Kasumi-1 (cell line): ENCODE measurements at places on chromosomes 11 and 22.

GRCh38 chr11:33608386-33608785 is 92.2 kb downstream of the C11orf91 start:
- DNase-seq = no peak

- no peak for DNase-seq
Measured at GRCh38 chr11:12512826-12513395, 135.5 kb downstream of the PARVA start.

DNA sequence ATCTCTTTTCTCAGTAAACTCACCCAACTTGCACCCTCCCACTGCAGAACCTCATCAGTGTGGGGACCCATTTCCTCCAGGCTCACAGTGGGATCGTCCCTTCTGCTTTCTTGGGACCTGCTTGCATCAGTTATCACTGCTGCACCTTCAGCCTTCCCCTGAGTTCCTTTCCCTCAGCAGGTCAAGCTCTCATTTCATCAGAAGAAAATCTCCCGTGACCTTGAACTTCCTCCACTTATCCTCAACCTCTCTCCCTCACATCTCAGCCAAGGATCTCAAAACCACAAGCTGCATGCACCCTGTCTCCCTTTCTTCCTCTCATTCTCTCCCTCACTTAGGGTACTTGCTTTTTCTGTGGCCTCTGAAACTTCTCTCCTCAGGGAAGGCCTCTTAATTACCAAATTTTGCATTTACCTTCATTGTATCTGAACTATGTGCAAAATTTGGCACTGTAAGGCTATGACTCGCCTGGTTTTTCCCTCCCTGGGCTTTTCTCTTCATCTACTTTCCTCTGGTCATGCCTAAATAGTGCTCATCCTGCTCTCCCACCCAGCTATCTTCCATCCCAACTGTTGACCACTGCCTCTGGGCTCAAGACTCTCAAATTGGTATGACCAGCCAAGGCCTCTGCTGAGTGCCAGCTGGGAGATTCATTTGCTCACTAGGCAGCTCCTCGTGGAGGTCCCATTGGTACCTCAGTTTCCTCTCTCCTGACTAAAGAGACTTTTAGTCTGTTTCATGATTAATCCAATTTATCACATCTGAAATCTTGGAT is 2.7 kb upstream of the RCE1 start:
- no peak for DNase-seq

DNA sequence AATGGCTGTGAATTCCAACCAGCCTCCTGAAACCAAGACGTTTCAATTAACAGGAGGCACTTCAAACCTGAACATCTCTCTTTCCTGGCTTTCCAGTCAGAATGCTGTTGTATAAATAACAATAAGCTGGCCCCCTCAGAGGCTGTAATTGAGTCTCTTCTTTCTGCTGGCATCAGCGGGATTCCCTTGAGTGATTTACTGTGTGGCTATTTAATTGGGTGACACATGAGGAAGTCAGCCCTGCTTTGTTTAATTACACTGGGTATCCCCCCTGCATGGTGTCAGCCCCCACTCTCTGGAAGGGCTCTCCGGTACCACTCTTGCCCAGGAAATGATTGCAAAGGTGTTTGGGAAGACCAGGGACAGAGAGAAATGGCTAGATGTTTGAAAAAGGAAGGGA is 101.6 kb downstream of the NTM start:
- no peak for DNase-seq

GRCh38 chr11:108115500-108116140 is 5.7 kb upstream of the ACAT1 start:
- no peak for DNase-seq

- no peak for DNase-seq
Measured at GRCh38 chr11:84021291-84021690, 735.1 kb upstream of the CCDC90B start.

DNA sequence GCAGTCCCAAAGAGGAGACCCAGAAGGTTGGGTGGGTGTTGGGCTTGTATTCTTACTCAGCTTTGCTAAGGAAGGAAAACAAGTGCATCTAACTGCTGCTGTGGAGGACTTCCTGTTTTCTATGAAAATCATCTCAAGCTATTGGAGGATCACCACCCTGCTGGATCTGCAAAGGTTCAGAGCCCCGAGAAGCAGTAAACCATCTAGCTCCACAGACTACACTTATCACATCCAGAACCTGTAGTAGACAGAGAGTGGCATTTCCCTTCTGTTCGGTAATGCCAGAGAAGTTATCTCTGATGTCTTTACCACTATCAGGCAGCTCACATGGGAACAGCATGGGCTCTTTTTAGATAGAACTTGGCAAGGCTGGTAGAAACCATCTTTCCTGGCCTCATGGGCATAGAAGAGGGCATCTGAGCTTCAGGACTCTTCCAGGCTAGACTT is 21.7 kb downstream of the KCNJ1 start:
- DNase-seq = peak; percentile 29

GRCh38 chr22:46622081-46622521 is 1.9 kb downstream of the GRAMD4 start:
- peak; percentile 84 for DNase-seq

GRCh38 chr11:33412241-33412640 is 155.1 kb downstream of the HIPK3 start:
- no peak for DNase-seq

DNA sequence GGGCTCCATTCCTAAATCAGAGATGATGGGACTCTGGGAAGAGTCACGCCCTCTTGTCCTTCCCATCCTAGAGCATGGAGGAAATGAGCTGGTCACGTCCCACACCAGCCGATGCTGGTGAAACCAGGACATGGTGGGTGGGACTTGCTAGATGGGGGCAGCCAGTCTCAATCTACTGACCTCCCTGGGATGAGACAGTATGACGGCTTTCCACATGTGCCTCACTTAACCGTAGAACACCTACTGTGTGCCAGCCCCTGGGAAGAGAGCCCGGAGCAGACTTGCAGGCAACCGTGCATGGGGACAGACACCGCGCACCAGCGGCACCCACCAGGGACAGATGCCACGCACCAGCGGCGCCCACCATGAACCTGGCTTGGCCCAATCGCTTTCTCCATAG is 3.8 kb downstream of the OSBPL5 start:
- no peak for DNase-seq

DNA sequence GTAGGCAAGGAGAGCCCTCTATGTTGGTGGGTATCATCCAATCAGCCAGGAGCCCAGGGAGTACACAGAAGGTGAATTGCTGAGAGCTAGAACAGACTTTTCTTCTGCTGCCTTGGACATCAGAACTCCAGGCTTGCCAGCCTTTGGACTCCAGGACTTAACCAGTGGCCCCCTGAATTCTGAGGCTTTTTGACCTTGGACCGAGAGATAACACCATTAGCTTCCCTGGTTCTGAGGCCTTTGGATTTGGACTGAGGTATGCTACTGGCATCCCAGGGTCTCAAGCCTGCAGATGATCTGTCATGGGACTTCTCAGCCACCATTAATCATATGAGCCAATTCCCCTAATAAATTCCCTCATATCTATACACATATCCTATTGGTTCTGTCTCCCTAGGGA is 21.5 kb downstream of the TCF20 start:
- DNase-seq = no peak

DNA sequence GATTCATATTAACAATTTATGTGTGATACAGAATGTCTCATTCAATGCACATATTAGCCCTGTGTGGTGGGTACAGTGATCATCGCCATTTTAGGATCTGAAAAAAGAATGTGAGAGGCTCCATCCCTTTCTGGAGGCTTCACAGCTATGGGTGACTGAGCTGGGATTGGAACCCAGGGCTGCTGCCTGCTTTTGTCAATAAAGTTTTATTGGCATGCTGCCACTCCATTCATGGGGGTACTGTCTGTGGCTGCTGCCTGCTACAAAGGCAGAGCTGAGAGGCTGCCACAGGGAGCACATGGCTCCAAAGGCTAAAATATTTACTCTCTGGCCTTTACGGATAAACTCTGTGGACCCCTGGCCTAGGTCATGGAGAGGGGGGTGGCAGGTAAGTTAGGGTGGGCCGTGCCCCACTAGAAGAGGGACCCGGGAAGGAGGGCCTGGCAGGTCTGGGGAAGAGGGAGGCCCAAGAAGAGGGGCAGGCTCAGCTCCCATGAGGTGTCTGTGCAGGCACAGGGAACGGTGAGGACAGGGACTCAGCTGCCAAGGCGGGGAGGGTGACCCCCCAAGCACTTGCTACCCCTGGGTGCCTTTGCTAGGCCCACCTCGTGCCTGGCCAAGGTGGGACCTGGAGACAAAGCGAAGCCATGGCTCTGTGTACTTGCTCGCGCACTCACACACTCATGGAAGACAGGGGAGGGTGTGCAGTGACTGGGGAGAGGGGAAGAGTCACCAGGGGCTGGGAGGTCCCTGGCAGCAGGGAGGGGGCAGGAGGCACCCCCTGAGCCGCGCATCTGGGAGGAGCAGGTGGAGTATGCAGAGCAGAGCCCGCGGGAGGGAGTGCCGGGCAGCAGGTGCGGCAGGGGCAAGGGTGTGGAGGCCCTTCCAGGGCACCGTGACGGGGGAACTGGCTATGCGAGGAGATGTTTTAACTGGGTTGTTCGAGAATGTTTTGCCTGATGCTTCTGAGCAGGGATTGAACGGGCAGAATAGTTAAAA is 335.3 kb downstream of the CTTN start:
- no peak for DNase-seq

- DNase-seq = no peak
Measured at GRCh38 chr22:47291565-47292495, 529.4 kb downstream of the TBC1D22A start.

DNA sequence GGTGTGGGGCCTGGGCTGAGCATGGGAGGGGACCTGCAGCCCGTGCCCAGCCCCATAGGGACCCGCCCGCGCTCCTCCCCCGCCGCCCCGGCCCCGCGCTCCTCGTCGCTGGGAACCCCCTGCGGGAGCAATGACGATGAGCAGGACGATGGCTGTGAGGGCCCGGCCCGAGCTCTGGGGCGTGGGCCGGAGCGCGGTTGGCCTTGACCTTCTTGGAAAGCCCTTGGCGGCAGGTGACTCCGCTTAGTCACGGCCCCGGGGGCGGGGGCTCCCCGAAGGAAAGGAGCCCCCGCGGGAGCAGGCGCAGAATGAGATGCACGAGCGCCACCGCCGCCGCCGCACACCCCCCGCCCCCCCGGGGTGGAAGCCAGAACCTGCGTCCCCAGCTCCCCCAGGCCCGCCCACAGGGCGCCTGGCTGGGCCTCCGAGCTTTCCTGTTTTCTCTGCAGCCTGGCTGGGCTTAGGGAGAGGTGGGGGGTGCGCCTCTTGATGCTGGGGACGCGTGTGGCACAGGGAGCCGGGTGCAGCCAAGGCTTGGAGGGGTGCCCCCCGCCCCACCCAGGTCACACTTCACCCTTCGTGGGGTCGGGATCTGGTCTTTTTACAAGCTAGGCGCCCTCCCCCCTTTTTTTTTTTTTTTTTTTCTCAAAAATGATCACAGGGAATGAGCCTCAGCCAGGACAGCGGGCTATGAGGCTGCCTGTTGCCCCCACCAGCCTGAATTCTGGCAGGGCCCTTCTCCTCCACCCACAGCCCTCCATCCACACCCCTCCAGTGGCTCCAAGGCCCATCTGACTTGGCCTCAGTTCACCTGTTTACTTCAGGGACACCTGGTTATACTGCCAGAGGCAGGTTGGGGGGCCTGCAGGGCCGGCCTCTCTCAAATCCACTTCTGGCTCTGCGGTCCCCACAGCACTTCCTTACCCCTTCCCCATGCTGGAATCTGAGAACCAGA is 17.9 kb downstream of the CRELD2 start:
- peak; percentile 83 for DNase-seq

DNA sequence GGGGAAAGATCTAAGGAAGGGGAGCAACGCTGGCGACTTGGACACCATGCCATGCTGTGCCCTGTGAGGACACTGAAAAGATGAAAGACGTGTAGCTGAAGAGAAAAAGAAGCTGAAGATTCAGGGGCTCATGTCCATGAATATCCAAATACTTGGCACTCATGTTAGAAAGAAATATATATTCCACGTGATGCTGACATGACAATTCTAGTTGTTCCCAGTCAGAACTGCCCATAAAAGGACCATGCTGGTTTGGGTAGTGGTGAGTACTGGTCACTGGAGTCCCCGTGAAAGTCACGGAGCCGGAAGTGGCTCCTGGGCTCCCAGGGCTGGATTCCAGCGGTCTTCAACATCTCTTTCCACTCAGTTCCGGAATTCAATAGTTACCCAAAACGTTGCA is 9.9 kb downstream of the MS4A15 start:
- no peak for DNase-seq

DNA sequence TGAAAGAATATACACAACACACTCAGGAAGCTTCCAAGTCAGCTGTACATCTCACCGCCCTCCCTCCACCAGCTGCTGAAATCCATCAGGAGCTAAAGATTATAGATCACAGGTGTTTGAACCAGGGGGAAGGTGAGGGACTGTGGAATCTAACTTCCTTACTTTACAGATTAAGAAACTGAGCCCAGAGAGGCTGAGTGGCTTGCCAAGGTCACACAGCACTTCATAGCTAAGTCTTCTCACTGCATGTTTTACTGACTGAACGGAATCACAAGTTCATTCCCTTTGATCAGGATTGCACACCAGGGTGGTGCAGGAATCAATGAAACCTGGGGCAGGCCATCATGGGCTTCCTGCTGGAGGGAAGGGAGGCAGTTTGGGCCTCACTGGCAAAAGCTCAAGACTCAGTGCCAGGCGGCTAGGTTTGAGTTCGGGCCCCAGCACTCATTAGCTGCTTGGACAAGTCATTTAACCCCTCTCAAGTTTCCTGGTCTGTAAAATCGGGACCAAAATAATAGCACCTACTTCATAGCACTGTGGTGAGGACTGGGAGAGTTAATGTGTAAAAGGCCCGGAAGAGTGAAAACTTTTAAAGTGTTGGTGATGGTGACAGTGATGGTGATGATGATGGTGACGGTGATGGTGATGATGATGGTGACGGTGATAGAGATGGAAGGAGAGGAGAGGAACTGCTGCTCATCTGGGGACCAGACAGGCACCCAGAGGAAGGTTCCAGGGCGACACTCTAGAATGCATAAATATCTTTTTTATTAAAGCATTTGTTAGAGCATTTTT is 8.2 kb downstream of the CD5 start:
- no peak for DNase-seq

- DNase-seq = no peak
Measured at GRCh38 chr22:39962071-39962470, 1.9 kb downstream of the TMA7B start.
